ENCODE measurements at places on chromosomes 6 and 20.

- peak; percentile 42 for DNase-seq
These were observed 33.7 kb downstream of the PTGIS start for GRCh38 chr20:49534255-49534712.

DNA sequence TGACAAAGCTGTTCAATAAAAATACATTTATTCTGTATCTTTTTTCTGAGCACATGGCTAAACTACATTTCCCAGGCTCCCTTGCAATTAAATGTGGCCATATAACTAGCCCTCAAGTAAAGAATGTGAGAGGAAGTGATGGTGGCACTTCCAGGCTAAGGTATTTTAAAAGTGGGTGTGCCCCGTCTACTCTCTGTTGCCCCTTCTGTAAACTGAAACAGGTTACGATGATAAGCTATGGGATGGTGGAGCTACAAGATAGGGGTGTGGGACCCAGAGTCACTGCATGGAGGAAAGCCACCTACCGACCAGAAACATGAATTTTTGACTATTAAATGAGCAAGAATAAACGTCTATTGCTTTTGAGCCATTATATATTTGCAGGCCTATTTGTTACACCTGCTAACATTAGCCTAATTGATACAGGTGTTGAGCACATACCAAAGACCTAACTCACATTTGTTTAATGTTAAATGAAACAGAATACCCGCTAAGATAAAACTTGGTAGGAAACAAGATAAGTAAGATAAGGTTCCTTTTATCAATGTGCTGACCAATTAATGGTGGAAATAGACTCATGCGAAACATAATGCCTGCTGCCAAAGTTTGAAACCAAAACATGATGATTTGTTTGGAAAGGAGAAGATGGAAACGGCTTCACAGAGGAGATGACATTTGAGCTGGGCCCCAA is 3.1 kb downstream of the FYN start:
- no peak for DNase-seq

- DNase-seq: no peak
These were observed 491 bp upstream of the ITCH start for GRCh38 chr20:34362502-34363061.

GRCh38 chr6:77773157-77773822 is 120.5 kb downstream of the MEI4 start:
- no peak for DNase-seq
